ACHN (cell line): ENCODE measurements at places on chromosomes 5 and 9.

GRCh38 chr9:128901822-128902221 lies 19.0 kb upstream of the PHYHD1 start:
- no peak for DNase-seq

DNA sequence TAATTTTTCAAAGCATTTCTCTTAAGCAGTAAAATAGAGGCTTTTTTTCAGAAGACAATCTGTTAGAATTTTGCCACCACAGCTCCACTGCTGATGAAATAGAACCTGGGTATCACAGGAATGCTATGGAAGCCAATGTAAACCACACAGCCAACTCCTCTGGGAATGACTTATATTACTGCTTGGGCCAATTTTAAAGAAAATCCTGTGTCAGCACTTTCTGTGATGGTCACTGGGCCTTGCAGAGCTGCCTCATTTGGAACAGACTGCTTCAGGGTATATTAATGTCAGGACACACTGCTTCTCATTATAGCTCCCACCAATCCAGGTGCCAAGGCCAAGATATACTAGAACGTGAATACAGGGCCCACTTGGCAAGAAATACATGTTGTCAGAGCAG lies 144.1 kb upstream of the ACTBL2 start:
- DNase-seq = no peak

DNA sequence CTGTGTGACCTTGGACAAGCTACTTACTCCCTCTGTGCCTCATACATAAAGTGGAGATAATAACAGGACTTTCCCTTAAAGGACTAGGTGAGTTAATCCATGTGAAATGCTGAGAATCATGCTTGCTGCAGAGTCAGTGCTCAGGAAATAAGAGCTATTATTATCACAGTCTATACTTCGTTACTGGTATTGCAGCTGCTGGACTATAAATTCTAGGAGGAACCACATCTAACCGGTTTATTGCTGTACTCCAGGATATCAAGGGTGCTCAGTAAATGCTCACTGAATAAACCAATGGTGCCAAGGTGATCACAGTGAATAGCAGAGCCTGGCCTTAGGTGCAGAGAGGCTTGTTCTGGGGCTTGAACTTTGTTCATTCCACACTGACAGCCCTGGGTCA lies 69.3 kb downstream of the HSPA4 start:
- no peak for DNase-seq

DNA sequence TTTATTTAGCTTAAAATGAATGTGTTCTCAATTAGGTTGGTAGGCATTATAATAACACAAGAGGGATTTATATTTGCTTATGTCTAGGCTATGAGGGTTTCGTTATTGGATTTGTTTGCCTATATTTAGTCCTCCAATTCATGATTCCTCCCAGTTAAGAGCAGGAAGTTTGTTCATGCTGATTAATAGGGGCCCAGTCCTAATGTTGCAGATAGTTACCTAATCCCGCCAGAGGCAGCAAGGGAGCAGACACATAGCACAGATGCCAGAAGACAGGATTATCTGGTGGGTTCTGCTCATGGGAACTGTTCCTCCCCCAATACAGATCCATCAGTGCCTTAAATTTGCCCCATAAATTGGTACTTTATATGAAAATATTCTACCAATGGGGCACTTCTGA lies 100.8 kb upstream of the TLE4 start:
- DNase-seq = no peak

DNA sequence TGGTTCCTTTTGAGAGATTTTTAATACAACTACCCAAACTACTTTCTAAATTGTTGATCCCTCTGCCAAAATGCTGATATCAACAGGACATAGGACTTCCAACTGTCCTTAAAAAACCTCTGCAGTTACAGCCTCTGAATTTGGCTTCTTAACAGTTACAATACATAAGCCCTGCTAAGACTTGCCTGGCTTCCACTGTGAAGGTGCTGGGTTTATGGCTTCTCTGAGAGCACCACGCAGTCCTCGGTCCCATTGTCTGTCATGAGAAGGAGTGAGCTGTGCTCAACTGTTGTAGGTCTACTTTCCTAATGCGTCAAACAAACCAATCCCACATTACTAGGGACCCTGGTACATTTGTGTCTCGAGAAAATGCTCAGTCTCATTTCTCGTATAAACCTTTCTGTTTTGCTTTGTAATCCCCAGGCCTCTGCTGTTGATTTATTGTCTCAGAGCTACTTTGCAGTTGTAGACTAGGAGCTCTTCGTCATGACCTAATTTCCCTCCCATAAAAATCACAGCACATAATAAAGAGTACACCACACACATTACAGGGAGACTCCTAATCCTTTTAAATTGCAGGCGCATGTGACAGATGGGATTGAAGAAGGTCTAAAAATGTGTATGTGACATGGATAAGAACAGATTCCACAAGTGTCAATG lies 274.9 kb downstream of the NR3C1 start:
- DNase-seq = no peak

- DNase-seq = no peak
Observed at GRCh38 chr5:32753051-32753450, 41.9 kb downstream of the NPR3 start.

DNA sequence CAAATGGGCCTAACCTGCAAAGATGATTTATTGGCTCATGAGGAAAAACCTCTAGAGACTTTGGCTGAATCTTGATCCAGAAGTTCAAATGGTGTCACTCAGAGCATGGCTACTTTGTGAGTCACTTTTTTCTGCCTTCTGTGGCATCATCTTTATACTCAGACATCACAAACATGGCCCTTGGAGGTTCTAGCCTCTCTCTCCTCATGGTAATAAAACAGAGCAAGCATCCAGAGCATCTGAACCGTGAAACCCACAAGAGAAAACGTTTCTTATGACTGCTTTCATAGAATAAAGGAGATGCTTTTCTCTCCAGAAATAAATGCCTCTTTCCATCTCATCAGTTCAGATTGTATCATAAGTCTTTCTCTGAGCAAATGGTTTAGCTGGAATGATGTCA lies 780.3 kb downstream of the KCTD16 start:
- no peak for DNase-seq

DNA sequence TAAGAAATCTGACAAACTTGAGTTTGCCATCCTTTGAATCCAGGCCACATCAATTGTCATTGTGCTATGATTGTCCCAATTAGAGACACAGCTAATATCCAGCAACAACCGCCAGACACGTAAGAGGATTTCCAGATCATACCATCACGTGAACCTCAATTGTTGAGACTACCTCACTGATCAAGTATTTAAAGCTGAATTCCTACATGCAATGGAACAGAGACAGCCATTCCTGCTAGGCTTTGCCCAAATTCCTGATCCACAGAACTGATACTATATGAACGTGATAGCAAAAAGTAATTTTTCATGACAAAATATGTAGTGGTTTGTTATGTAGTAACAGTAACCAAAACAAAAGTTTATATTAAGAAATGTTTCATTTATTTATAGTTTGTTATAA lies 657.7 kb downstream of the PRR16 start:
- DNase-seq = no peak

DNA sequence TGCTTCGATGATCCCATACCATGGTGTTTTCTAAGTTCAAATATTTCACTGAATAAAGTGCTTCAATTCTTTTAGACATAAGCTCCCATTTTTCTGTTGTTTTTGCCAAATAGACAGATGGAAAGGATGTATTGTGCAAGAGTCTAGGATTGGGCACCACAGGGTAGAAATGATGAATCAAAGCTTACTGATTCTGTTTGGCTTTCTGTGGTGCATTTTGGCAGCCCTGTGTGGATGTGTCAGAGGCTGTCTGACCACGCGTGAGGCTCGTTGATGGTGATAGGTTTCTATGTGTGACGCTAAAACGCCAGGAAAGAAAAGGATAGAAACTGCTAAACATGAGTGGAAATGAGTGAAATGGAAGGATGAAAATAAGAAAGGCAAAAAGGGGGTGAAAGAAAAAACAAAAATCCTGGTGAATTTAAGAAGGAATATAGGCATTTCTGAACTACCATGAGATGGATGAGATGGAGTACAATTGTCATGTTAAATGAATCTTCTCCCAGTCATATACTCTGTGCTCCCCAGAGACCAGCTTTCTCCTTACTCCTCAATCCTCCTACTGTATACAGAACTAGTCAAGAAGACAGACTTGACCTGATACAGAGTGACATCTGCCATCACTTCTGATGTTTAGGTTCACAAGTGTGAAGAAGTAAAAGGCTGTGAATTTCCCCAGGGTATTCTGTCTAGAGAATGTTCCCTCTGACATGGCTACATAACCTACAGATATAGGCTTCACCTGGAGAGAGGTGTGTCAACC lies 54.4 kb downstream of the ANKH start:
- no peak for DNase-seq

DNA sequence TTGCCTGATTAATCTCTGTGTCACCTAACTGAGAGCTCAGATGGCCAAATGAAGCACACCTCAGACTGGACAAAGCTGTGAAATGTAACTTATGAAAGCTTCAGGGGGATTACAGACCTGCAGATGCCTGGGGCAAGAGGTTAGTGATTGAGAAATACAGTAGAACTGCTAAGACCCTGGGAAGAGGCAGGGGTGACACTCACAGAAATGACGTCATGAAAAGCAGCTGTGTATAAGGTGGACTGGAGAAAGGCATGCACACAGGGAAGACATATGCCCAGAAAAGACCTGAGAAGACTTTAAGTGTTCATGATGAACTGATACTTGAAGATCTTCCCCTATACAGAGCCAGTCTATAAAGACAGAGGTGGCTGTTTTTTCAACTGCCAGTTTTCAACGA lies 49.3 kb upstream of the SPTLC1 start:
- DNase-seq = no peak

DNA sequence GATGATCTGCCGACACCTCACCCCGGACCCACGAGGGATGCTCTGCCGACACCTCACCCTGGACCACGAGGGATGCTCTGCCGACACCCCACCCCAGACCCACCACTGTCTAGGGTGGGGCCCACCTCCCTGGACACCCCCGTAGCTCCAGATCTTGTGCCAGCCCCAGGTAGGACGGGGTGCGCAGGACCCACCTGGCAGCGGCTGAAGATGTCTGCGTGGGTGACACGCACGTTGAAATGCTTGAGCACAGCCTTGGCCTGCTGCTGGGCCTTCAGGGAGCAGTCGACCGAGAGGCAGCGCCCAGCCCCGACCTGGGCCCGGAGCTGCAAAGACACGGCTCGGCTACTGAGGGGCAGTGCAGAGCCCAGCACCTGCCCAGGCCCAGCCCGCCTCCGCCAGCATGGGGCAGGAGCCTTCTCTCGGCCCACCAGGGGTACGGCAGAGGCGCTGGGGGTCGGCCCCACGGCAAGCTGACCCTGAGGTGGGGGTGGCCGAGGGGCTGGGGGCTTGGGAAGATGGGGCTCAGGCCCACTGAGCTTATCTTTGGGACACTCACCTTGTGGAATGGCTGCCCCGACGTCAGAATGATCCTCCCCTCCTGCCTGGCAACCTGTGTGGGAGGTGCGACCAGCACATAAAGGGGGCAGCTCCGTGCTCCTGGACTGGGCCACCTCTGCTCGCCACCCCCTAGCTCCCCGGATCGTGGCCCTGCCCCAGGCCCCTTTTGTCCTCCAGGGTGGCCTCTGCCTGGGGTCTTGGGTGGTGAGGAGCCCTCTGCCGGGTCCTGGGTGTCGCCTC lies 21.7 kb upstream of the NRARP start:
- no peak for DNase-seq
